ENCODE measurements at places on chromosomes 1 and 21.

- DNase-seq: no peak
Measured at GRCh38 chr1:205967554-205968335, 24.5 kb upstream of the SLC26A9 start.

- no peak for DNase-seq
Measured at GRCh38 chr21:40829791-40830190, 17.2 kb downstream of the DSCAM start.

DNA sequence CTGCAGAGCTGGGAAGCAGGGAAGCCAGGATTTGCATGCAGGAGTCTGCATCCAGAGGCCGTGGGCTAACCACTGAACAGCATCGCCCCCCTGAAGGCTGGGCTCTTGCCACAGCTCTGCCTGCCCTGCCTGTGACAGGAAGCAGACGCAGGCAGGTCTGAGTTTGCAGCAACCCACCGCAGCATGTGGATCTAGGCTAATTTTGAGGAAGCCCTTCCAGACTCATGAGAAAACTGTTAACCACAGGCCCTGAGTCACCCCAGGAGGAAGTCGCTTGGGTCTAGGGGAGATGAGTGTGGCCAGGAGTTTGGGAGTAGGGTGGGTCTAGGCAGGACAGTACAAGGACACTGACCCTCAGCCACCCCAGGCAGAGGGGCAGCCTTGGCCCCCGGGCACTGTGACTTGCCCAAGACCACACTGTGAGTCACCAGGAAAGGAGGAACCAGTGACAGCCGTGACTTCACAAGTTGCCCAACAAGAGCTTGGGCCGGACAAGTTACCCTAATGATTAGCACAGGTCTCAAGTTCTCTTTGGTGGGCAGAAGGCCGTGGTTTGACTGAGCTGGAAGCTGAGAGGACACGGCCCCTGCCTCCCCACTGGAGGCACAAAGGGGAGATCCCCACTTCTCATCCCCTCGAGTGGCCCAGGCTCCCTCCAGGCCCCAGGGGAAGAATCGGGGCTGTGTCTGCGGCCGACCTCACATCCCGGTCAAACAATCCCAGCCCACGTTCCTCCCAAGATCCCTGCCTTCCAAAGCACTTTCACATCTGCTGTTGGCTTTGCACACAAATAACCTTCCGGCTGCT, 826 bp downstream of the LAPTM5 start:
- peak; percentile 34 for DNase-seq

DNA sequence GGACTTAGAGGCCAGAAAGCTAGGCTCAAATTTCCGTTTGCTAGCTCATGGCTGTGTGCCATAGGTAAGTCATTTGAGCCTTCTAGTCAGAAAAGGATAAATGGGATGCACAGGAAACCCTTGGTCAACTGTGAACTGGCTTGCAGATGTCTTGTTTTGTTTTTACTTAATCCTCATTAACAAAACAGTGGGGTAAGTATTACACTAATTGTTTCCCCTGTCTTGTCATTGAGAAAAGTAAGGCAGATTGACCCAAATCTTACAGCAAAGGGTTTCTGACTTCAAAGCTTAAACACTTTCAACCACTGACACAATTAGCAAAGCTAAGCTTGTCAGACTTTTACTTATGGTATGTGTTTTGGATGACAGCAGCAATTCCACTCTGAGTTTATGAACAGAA, 291.3 kb downstream of the NTNG1 start:
- DNase-seq: no peak

DNA sequence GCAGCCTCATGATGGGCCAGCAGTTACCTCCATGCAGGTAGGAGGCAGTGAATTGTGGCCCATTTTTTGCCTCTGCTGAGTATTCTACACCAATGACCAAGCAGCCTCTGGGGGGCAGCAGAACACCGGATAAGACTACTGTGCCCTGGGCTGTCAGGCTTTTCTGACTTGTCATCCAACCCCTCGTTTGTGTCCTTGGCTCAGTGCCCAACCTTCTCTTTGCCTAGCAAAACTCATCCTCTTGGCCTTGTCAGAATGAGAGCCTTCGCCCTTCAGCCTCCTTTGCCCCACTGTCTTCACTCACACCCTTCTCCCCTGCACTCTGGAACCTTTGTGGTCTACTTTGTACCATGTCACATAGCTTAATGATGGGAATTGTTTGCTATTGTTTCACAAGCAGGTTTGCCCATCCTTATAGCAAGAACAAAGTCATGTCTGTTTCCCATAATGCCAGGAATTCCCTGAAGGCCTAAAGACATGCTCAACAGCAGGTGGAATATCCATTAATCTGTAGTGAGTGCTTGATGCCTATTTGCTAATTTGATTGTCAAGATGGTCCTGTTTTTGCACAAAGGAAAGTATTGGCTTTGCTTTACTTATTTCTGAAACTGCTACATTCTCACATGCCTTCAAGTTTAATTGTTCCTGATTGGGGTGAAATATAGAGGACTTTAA, 255.9 kb downstream of the HHAT start:
- DNase-seq: peak; percentile 87

DNA sequence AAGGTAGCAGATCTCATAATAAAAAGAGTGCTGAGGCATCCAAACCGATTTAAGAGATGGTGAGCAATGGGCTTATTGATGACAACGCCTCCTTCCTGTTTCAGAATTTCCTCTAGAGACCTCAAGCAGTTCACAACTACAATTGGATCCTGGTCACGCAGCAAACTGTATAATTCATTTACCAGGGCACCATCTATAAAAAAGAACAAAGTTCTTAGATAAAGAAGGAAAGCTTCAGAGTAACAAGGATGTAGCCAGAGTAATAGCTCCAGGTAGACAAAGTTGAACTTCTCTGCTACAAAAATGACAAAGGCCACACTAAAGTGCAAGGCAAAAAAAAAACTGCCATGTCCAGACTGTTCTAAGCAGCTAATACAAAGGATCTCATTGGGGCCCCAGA, 3.4 kb downstream of the AP4B1 start:
- no peak for DNase-seq

DNA sequence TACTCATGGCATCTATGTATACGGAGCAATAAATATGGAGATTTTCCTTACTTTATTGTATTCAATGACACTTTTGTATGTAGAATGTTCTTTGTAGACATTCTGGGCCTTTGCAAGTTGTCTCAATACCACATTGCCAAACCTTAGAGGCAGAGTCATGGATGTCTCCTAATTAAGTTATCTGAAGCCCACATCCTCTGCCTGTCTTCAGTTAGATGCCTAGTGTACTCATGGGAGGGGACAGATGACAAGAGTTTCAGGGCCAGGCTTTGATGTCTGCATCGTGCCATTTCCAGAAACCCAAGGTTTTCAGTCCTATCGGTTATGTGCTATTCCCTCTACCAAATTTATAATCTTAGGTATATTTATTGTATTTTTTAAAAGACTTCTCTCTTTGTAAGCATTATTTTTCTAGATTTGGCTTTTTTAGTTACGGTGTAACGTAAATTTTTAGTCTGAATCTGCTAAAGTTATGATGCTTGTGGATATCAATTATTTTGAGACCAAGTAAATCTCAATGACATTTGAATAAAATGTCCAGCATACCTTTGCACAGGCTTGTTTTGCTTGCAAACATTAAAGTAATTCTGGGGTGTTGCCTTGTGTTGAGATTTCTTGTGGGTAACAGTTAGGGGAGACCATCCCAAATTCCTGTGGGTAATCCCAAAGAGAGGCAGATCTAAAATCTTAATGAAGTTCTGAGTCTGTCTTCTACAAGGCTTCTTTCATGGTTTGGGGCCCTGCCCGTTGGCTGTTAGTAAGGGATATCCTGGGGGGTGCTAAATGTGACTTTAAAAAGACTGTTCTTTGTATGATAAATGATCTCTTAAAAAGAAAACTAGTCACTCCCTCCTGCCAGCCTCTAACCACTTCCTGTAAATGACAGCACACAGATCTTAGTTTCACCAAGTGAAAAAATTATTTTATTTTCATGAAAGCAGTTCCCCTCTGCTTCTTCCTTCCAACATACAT, 8.0 kb upstream of the MACF1 start:
- no peak for DNase-seq

DNA sequence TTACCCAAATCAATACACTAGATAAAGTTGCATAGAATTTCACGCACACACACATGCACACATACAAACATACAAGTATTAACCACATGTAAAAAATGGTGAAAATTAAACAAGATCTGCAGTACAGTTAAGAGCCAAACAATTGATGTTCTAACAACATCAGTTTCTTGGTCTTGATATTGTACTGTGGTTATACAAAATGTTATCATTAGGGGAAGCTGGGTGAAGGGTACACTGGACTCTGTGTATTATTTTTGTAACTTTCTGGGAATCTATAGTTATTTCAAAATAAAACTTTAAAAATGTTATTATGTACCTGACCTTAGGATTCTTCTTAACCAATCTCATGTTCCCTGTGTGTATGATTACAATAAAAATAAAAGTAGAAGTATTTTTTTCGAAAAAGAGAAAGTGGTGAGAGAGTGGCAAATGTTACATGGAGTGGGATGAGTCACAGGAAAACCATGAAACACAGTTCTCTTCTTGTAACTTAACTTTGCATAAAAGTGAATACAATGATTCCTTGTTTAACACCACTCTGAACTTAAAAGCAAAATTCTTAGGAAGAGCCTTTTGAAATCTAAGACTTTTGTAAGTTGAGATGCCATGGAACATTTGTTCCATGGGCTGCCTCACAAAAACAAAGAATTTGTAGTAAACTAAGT, 101.6 kb upstream of the RUNX1 start:
- DNase-seq: no peak

GRCh38 chr1:94319319-94320102, 82.1 kb upstream of the ARHGAP29 start:
- no peak for DNase-seq

DNA sequence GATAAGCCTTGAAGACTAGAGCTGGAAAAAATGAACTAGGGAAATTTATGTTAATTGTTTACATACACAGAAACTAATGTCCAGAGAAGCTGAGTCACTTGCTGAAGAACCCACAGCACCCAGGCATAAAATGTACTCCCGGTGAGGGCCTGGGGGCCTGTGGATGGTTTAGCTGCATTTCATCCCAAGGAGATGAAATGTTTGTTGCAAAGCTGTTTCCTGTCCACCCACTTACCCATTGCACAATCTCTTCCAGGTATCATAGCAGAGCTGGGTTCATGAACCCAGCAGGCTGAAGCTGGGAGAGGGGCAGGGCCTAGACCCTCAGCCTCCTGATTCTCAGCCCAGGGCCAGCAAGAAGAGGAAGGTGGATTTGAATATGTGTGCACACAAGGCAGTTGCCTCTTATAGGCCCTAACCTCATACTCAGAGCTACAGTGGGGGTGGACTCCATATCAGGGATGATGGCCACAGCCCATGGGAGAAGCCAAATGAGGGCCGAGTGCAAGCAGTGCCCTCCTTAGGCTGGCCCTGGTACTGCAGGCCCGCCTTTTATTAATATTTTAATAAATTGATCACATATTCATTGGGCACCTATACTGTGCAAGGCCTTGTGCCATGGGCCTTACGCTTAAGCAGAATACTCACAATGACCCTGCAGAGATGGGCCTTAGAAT, 110.8 kb downstream of the LACTBL1 start:
- DNase-seq: peak; percentile 38

DNA sequence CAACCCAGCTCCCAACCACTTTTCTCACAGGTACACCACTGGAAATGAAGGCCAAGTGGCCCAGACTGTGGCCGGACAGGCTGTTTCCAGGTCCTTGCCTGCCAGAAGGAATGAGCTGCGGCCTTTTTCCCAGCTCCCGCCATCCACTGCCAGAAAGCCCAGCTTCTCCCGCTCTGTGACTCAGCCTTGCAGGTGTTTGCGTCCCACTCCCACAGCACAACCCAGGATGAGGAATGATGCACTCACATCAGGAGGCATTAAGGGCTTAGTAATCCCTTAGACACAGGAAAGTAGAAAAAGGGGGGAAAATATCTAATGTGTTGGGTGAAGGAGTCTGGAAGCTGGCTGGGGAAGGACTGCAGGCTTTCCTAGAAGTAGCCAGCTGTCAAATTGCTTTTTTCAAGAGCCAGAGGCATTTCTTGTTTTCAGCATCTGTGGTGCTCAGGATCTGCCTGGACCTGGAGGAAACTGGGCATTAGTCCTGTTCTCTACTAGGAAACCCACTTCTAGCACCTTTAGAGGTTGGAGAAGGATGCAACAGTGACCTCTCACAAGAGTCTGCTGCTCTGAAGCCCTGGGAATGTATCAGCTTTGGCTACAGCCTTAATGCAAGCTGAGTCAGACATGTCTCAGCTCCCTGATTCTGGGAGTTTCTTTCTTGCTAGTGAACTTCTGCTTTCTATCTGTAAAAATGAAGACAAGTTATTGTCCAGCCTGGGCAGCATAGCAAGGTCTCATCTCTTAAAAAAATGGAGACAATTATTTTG, 13.2 kb upstream of the MAP1LC3C start:
- no peak for DNase-seq

DNA sequence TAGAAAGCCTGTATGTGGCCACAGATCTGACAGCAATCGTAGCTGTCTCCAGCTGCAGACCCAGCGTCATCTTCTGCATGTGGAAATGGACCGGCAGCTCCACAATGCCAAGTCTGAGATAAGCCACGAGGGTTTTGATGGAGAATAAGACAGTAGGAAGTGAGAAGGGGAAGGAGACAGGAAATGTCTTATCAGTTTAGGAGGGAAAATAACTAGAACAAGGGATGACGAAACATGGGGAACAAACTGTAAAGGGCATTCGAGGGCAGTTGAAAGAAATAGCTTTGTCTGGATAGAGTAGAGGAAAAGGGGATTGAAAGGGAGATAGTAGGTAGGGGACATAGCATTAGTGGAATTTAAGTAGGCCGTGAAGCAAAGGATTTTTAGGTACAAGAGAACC, 74.0 kb upstream of the CTTNBP2NL start:
- DNase-seq: no peak

GRCh38 chr21:37087188-37087587, 14.1 kb downstream of the TTC3 start:
- no peak for DNase-seq

GRCh38 chr21:30579346-30579745, 10.9 kb downstream of the KRTAP22-2 start:
- DNase-seq: no peak

DNA sequence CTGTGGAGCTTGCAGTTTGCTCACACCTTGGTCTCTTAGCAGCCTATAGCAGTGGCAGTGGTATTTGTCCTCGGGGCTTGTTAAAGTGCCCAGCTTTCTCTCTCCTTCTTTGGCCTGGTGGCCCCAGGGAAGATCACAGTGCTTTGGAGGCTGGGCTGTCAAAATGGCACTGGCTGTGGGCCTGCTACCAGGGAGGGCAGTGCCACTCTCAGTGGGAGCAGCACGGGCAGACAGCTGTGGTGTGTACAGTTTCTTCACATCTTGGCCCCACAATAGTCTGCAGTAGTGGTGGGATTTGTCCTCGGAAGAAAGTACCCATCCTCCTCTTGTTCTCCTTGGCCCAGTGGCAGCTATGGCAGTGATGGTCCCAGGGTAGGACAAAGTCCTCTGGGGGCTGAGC, 164.4 kb upstream of the GORAB start:
- DNase-seq: no peak

- no peak for DNase-seq
Measured at GRCh38 chr1:147853391-147853790, 49.2 kb upstream of the GJA8 start.

GRCh38 chr1:222546548-222547259, 1.2 kb downstream of the HHIPL2 start:
- peak; percentile 61 for DNase-seq

- DNase-seq: no peak
Measured at GRCh38 chr1:26797627-26798026, 9.9 kb downstream of the PIGV start.

Data from kidney (tissue), 22 donors.